ENCODE measurements at places on chromosomes 5 and 9.

GRCh38 chr5:125659316-125660023 is 763.7 kb upstream of the GRAMD2B start:
- DNase-seq = no peak

DNA sequence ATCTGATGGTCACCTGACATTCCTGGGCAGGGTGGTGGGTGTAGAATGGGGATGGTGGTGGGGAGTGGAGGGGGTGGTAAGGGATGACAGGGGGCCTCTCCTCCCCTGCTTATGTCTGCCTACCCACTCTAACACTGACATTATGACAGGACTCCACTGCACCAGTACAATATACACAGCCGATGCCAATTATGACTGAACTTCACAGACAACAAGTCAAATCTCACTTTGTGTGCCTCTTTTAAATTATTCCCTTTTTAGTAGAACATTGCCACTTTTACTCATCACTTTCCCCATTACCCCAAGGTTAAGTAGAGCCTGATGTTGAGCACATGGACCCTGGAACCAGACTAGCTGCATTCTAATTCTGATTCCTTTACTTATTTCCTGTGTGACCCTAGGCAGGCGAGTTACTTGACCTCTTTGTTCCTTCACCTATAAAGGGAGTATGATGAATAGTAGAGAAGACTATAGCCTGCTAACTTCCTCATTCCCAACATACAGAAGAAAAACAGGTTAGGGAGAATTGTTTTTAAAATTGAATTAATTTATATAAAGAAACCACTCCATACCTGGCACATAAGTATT is 464.7 kb downstream of the DMRT2 start:
- no peak for DNase-seq

DNA sequence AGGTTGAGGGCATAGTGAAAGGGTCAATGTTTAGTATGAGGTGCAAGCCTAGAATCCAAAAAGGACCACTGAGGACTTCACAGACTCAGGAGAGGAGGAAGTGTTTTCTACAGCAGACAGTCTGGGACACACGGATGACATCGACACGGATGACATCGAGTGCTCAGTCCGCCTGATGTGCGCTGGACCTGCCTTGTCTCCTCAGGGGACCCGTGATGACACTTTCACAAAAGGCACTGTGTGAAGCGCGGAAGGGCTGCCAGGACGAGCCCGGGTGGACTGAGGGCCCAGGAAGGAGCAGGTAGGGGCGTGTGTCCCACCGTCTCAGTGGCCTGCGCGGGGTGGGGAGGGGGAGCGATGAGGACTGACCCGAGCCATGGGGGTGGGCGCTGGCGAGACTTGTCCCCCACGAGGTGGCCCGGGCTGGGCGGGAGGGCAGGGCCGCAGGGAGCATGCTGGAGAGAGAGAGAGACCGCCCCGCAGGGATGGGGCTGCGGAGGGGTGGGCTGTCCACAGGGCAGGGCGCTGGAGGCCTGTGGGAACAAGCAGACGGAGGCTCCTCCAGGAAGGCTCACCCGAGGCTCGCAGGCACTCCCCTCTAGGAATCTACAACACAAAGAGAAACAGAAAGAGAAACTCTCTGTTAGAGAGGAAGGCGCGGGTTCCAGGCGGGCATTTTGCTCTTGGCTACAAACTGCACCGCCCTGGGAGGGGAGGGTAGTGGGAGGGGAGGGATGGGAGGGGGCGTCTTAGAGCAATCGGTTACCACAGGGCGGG is 54.9 kb downstream of the USP20 start:
- DNase-seq = peak; percentile 39

GRCh38 chr5:32615236-32615635 is 29.9 kb downstream of the SUB1 start:
- no peak for DNase-seq

- DNase-seq = no peak
These were observed 50.7 kb upstream of the GARNL3 start for GRCh38 chr9:127213859-127214258.

Measured in stimulated activated CD8-positive, alpha-beta memory T cell treated with anti-CD3 and anti-CD28 coated beads, Interleukin-7, amount 100 ng/mL, for 1 hour (primary cell).